ENCODE measurements at places on chromosomes 2 and 18.

DNA sequence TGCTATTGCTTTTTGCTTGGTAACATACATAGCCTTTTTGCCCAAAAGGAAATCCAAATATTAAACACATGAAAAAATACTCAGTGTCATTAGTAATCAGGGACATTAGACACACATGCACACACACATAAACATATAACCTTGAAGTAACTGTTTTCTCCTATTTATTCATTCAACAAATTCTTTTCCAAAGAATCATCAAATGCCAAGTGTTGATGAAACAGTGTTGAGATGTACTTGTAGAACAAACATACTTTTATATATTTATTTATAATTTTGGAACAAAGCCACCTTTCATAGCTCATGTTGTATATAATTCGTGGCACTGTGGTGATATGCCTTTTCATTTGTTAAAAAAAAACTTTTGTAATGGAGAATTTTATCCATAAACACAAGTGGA, 81.0 kb downstream of the APLF start:
- peak; percentile 26 for DNase-seq

- no peak for DNase-seq
Measured at GRCh38 chr2:236415684-236416444, 151.7 kb upstream of the ASB18 start.

DNA sequence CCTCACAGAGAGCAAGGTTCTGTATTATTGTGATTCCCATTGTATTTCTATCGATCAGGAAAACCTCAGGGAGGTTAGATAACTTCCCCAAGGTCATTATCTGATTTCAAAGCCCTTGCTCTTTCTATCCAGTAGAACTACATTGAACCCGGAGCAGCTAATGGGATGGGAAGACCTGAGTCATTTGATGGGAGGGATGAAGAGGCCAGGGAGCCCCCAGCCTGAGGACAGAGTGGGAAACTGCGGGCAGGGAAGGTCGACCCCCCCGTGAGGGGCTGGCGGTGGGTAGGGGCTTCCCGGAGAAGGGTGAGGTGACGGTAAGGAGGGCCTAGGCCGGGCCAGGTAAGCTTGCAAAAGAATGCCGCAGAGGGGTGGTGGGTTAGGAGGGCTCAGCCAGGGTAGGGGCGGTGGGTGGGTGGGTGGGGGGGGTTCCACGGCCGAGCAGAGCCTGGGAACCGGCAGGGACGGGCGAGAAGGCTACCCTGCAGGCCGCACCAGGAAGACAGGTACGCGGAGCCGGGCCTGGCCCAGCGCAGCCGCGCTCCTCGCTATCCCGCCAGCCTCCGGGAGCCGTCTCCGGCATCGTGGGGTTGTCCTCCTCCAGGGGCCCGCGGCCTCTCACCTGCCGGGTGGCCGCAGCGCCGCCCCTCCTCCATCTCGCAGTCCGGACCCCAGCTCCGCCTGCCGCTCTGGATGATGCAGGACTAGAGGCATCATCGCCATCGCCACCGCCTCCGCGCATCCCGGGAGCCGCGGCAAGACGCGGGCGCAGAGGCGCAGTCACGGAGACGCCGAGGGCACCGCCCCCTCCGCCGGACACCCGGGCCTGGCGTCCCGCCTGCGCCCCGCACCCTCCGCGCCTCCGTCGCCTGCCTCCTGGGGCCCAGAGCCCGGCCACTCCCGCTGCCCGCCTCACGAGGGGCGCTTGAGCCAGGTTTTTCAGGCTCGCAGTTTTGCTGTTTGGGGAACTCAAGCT, at the start of gene GPR75:
TSS of gene GPR75 (minus strand) at position 762 of the 976 bp plus-strand sequence. CDS start 5,211 bp downstream, outside the sequence.
- DNase-seq = peak; percentile 18

DNA sequence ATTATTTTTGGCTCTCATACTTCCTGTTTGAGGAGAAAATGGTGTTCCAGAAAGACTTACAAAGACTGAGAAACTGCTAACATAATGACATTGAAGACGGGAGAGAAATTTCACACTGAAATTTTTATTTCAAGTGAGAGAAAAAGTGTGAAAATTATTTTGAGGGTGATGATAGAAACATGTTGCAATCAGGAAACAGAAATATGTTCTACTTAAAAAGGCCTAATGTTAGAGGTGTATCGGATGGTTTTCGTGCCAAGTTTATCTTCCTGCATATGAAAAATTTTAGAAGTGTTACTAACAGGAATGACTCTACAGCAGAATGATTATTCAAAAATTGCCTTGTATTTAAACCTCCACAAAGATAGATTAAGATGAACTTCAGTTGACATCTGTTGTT, 50.5 kb downstream of the KCNE4 start:
- no peak for DNase-seq

DNA sequence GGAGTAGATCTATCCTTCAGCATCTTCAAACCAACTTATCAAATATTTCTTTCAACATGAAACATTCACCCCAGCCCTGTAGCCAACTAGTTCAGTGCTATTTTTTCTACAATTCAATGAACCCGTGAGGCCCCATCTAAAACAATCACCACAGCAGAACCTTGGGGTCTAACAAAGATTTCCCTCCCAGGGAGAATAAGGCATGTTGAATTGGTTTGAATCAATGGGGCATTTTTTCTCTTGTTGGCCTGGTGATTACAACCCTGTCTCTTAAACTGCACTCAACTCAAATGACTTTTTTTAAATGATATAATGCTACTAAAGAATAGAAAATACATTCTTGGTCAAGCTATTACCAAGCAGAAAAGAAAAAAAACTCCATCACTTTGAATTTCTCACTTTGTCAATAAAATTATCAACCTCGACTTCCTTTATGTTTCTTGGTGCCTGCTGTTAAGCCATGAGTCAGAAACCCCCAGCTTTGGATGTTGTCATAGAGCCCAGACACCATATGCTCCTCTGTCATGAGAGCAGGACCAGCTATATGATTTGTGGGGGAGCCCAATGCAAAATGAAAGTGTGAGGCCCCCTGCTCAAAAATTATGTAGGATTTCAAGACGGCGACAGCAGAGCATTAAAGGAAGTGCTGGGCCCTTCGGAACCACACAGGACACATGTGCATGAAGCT, 282.4 kb downstream of the MEIS1 start:
- no peak for DNase-seq

DNA sequence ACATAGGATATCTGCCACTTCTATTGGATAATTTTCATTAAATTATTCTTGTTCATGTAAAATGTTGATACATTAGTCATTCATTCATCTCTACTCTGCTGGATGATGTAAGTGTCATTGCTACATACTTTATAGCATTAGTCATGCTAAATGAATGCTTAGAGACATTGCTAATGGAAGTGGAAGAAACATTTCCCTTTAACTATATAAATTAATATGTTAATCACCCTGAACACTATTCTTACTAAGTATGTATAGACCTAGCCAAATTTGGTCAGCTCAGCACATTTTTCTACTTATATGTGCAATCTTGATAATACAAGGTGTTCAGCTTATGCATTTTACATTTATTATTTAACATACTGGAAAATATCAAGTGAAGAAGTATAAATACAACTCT, 160.2 kb downstream of the DPP4 start:
- peak; percentile 37 for DNase-seq
